ENCODE measurements at places on chromosomes 1 and 21.

DNA sequence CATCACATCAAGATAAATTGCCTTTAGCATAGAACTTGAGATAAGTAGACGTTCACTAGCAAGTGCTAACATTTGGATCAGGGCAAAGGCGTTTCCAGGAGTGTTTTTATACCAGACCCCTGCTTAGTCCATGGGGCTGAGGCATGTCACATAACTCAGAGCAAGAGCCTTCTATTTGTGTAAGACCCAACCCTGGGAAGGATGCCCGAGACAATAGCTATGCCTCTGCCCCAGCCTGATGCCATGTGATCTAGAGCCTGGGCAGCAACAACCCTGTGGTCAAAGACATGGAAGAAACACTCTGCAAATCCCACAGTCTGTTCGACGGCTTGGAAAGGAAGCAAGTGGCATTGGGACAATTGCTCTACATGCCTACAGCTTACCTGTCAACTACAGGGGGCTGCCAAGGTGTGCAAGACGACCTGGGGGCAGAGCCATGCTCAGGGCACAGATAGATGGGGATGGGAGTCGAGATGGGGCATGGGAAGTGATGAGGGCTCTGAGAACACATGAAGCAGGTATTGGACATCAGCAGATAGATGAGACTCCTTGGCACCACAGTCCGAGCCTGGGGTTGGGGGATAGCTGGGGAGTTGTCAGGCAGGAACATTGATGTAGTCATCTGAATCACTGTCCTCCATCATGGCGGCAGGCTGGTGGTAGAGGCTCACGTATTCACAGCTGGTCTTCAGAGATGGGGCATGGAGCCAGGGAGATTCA is 7.3 kb downstream of the IL24 start:
- DNase-seq, result no peak

DNA sequence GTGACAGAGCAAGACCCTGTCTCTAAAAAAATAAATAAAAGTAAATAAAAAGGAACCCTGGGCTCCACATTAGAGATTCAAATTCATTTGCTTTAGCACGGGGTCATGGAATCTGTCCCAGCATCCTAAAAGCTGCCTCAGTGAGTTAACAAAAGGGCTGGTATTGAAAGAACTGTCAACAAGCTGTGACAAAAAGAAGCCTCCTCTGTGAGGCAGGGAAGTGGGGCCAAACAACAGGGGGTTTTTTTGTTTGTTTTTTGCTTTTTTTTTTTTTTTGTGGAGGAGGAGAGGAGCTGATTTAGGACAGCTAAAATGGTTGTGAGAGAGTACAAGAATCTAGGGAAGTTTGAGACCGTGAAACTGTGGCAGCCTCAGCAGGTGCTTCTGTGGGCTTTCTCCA is 115.7 kb downstream of the LIPI start:
- DNase-seq, result no peak

DNA sequence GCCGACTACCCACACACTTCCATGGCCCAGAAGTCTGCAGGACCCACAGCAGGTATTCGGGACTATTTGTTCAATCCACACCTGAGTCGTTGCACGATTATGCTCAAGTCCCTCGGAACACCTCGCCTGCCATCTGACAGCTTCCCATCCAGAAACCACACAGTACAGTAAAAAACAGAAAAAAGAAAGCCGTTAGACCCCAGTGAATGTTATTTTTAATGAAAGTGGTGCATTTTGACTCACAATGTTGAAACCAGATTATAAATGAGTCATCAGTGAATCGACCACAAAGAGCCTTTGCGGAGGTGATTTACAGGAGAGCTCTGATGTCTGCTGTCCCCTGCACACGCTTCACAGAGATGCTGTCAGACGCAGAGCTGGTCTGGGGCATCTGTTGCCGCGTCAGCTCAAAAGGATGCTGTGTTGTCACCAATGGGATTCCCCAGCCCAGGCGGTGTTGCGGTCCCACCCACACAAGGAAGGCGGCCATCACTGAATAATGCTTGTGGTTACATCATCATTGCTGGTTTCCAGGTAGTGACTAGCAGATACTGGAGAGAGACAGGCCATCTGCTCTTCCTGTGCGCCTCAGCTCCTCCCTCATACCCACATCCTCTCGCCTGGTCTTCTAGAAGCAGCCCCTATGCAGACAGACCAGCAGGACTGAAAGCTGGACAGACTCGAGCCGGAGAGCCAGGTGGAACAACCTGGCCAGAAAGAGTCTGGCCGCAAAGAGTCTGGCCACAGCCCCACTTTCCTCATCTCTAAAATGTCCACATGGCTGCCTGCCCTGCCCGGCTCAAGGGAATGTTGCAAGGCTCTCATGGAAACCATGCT is 116.8 kb downstream of the TOMM20 start:
- peak; percentile 100 for DNase-seq

DNA sequence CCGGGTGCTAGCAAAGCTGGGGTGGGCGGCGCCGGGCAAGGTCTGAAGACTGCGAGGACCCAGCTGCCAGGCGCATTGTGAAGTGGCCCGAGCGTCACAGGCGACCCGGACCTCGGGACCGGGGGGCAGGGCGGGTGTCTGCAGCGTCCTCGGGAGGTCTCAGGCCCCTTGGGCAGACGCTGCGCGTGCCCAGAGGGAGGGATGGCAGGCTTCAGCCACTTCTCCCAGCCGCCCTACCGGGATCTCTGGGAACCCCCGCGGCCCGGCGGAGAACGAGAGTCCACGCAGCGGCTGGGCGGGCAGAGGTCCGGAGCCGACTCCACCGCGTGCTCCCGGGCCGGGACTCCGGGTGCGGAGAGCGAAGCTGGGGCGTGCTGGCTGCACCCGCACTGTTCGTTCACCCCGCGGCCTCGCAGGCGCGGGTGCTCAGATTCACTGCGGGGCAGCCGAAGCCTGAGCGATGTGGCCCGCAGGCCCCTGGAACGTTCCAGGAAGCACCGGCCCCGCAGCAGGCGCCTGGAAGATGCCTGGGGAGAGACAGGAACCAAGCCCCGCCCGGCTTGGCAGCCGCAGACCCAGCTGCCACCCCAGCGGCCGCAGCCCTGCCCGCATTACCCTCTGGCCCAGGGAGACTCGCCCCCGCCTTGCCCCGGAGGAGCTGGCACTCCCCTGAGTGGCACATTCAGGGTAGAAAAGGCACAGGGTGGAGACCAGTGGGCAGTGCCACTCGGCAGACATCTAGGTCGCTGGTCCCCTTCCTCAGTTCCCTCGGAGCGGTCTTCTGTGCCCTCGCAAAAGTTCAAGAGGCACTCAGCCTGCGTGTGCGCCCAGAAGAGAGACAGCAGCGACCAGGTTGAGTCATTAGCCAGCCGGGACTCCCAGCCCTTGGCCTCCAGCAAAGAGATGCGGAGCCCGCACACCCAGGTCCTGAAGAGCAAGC is at the start of gene CCDC185:
Gene CCDC185, plus strand, starts transcription at position 141 of the 940 bp plus-strand sequence. Its CDS starts 61 bp downstream, at position 202.
- DNase-seq, result no peak

DNA sequence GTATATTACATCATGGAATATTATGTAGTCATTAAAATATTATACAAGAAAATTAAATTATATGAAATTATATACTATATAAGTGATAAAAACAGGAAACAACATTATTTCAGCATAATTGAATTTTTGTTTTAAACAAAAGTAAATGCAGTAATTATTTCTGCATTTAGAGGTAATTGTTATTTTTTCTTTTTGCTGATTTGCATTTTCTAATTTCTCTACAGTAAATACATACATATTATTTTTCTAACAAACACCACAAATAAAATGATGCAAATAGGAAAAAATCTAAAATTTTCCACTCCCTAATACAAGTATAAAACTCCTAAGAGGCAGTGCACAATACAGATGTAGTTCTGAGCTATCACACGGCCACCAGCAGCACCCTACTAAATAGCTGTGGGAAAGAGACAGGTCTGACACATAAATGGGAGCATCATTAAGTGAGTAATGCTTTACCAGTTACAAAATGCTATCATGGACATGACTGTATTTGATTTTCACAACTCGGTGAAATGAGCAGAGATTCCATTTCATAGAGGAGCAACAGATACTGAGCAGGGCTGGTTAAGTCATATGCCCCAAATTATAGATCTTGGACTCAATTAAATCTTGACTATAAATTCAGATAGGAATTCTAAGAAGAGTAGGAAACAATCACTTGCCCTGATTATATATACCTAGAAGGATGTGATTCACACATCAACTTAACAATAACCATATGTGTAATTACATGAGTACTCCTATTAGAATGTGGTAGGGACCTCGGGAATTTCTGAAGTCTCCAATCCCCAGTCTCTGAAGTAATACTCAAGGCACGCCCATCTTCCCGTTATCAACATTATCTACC is 49.0 kb downstream of the NRIP1 start:
- DNase-seq, result peak; percentile 96

- no peak for DNase-seq
These were observed 129.0 kb downstream of the TGFB2 start for GRCh38 chr1:218474128-218474527.

Data from fibroblast of skin of right biceps (primary cell).